ENCODE measurements at places on chromosomes 3 and 15.

DNA sequence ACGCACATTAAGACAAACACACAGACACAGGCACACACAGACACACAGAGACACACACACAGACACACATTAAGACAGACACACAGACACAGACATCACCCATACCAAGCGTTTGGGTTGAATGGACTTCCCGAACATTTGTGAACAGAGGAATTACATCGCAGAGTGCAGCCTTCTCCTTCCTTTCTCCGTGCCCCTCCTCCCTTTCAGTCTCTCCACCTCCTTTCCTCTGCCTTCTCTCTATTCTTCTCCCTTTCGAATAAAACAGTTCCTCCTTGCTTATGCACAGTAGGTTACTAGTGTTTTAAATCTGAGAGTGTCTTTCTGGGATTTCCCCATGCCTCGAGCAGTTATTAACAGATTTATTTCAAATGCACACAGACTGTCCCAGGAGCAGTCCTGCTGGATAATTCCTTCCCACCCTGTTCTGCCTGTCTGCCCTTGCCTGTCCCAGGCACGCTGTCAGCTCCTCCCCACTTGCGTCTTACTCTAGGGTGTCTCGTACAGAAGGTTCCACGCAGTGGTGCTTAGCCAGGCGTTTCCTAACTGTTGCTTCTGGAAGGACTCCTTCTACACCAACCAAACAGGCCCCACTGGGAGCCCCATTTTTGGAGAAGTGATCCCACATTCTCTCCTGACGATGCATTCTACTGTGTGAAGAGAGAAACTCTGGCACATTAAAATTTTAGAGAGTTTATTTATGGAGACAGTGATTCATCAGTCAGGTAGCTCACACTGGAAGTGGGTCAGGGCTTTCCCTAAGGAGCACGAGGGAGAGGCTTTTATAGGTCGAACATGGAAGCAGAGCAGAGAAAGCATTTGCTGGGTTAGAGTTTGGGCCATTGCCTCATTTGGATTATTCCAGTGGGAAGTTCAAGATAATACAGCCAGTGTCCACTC lies 163.8 kb downstream of the SV2B start:
- no peak for DNase-seq

DNA sequence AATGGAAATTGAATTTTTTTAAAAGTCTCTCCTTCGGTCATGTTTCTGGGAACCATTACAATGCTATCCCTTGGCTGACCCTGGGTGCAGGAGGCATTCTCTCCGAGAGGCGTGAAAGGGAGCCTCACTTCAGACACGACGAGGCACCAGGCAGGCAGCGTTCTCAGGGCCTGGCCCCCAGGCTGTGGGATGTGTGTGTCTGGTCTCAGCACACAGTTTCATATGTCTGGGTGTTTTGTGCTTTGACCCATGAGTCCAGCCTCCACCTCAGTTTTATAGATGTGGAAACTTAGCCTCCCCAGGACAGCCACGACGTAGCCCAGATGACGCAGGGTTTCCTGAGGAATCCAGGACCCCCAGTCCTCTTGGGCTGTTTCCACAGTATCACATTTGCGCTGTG lies 34.0 kb downstream of the FGD5 start:
- no peak for DNase-seq

DNA sequence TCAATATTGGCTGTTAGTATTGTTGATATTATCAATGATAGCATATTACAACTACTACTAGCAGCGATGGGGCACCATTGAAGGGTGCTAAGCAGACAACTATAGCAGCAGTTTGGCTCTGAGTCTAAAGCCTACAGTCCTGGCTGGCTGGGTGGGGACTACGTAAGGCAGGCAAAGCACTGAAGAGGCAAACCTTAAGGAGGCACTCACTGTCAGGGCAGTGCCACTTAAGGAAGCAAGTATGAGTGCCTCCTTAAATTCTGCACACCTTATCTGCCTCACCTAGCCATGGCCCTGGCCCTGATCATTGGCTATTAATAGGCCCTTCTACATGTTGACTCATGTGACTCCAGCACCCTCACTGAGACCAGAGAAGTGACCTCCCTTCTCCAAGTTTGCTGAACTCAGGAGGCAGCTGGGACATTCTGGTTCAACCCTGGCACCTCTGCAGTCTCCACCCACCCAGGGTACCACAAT lies 20.6 kb downstream of the CDCP1 start:
- no peak for DNase-seq

DNA sequence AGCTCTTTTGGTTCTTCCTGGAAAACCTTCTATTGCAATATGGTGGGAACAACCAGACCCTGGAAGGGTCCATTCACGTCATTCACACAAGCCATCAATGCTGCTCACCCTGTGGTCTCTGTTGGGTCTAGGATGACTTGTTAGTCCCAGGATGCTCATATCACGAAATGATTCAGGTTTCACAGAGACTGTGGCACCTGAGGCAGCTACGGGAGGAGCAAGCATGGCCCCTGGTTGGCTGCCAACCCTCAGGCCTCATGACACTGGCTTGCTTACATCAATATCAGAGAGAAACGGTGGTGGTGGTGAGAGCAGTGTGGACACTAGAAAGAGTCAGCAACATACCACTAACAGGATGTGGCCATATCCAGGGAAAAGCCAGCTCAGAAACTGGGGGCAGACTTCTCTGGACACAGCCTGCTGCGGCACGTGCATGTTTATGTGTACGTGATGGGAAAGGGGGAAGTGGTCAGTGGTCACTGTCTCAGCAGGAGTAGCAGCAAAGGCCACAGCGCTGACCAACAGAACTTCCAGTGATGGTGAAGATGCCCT lies 208.9 kb upstream of the ST8SIA2 start:
- no peak for DNase-seq

- DNase-seq: no peak
Measured at GRCh38 chr3:121063628-121064027, 155.6 kb downstream of the STXBP5L start.

- no peak for DNase-seq
Measured at GRCh38 chr3:119619094-119619493, 21.4 kb downstream of the PLA1A start.

DNA sequence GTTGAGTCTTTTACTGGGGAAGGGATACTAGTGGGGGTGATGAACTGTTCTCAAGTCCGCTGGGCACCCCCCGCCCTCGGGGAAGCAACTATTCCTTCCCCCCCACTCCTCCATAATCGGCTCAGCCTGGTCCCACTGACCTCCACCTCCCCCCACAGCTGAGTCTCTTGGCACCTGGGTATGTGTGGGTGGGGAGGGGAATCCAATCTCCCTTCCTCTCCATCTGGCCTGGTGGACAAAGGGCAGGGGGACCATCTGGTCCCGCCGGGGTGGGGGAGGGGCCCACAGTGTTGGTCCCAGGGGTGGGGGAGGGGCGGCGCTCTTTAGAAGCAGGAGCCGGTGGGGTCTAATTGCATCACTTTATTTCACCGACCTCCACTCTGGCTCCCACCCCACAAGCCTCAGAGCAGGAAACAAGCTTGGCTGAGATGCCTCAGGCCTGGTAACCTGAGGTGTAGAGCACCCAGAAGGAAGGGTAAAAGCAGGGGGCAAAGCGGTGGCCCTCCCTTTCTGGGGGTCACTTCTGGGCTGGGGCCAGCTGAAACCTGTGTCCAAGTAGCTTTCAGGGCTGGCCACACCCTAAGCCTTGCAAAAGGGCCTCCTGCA lies 1.0 kb upstream of the PCBP4 start:
- DNase-seq: no peak

GRCh38 chr3:197103766-197104165 lies 74.1 kb upstream of the MELTF start:
- DNase-seq: no peak

DNA sequence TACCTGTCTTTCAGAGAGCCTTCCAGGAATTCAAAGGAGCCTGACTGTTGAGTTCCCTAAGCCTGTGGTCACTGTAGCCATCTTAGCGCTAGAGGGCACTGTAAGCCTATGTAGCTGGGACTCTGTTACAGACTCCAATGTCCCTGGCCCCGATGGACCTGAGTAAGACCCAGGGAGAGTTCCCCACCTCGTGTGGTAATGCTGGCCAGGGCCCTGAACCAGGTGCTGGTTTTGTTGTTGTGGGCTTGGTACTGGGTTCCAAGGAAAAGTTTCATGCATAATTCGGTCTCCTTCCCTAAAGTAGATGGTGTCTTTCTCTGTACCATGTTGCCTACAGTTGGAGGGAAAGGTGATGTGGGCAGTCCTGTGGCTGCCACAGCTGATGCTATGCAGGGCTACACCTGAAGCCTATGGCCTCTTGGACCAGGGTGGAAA lies 32.4 kb downstream of the CDAN1 start:
- DNase-seq: peak; percentile 41

DNA sequence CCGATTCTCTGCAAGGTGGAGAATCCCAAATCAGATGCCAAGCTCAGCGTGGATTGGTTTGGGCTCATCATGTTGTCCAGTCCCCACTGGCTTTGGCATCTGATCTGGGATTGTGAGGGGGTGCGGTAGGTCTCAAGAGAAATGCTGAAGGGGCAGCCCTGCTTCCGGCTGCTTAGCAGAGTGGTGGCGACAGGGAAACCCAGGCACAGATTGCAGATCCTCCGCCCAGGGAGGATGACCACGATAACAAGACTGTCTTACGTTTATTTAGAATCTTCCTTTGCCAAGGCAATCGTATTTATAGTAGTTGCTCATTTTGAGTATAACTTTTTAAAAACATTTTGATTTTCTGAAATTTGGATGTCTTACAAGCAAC lies 61.1 kb downstream of the SLC12A8 start:
- no peak for DNase-seq

DNA sequence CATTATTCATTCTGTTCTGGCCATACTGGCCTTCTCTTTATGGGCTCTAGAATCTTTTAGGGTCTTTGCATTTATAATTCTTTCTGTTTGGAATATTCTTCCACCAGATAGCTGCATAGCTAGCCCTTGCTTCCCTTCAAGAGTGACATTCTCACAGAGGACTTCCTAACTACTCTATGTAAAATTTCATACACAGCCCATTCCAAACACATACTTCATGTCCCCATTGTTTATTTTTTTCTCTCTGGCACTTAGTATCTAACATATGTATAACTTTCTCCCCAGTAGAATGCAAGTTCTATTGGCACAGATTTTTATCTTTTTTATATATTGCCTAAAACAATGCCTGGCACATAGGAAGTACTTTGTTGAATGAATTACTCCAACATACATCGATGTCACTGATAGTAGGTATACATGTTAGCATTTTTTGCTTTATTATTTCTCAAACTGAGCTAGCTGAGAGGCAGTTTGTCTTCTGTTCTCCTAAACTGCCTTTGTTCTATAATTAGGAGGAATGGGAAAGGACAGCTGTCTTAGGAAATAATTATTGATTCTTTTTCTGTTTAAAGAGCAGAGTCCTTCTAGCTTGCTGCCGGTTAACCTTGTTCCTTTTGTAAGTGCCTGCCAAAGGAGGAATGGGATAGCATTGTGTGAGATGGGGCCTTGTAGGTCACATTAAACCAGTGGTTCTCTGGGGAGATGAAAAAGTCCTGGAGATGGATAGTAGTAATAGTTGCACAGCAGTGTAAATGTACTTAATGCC lies 7.9 kb downstream of the FAM162A start:
- no peak for DNase-seq

- no peak for DNase-seq
Measured at GRCh38 chr15:44738340-44738984, 2.1 kb downstream of the TRIM69 start.

GRCh38 chr15:100330221-100330620 lies 11.6 kb downstream of the ADAMTS17 start:
- DNase-seq: no peak

GRCh38 chr3:99434190-99434589 lies 204.2 kb upstream of the COL8A1 start:
- DNase-seq: no peak

DNA sequence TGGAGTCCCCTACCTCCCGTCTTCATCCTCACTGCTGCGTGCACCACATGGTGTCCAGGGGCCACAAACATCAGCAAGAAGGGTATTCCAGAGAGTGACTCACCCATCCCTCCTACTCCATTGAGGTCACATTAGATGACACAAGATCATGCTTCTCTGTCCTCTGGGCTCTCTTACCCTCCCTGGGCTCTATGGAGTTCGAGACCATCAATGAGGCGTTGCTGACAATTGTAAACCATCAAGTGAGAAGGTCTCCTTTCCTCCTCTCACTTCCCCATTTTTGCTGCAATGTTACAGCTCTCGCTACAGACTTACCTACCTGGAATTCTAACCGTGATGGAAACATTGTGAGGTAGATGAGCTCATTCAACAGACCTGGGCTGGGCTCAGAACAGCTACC lies 51.7 kb downstream of the HMCES start:
- DNase-seq: no peak

GRCh38 chr15:70777170-70777926 lies 14.0 kb upstream of the UACA start:
- DNase-seq: no peak

DNA sequence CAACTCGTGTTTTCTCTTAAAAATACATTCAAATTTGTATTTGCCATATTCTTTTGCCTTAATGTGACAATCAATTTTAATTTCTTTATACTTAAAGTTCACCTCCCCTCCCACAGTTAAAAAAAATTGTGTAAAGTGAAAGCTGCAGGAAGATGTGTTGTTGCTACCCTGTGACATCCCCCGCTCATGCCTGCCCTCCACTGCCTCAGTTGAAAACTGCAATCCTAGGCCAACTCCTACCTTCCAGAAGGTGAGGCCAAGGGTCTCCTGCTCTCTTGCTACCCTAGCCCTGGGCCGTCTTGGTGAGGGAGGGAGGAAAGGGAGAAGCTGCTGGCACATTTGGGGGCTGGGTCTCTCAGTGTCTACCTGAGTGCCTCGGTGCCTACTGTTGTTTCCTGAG lies 57.0 kb upstream of the CMTM7 start:
- DNase-seq: no peak

DNA sequence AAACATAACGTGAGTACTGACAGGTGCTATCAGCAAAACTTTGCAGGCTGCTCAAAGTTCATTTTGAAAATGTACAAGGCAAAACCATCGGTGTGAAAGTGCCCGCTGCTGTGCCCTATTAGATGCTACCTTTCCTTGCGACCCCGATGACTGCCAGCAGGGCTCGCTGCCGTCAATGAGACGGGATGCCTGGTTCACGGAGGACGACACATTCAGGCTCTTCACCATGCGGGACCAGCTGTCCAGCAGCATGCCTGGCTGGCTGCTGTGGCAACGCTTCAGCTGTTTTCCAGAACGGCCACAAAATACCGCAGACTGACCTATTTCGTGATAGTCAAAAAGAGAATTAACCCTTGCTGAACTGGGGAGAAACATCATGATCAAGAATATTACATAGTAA lies 92.7 kb upstream of the OCA2 start:
- DNase-seq: no peak

DNA sequence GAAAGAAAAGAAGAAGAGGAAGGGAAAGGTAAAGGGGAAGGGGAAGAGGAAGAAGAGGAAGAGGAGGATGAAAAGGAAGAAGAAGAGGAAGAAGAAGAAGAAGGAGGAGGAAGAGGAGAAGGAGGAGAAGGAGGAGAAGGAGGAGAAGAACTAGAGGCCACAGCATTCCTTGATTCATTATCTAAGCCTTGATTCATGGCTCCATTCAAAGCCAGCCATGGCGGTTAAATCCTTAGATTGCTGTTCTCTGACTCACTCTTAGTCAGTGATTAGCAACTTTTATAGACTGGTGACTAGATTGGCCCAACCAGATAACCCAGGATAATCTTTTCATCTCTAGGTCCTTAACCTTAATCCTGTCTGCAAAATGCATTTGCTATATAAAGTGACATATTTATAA lies 47.6 kb downstream of the OSTN start:
- DNase-seq: no peak

GRCh38 chr15:35107122-35107521 lies 22.0 kb upstream of the NANOGP8 start:
- no peak for DNase-seq
